ENCODE measurements at places on chromosomes 5 and 9.

DNA sequence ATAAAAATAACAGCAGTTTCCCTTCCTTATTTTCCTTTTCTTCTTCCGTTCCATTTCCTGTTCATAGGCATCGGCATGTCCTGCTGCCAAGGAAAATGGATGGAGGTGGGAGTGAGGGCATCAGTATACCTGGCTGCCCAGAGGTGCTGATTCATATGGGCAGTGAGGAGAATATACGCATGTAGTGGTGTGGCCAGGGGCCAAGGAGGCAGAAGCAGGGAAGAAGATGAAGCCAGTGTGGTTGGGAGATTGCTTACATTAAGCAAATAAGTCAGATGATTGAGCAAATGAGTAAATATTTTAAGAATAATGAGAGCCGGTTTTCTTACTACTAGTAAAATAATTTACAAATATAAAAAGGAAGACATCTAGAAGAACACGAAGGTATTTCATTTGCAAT is 344.9 kb upstream of the PAPPA start:
- no peak for DNase-seq

DNA sequence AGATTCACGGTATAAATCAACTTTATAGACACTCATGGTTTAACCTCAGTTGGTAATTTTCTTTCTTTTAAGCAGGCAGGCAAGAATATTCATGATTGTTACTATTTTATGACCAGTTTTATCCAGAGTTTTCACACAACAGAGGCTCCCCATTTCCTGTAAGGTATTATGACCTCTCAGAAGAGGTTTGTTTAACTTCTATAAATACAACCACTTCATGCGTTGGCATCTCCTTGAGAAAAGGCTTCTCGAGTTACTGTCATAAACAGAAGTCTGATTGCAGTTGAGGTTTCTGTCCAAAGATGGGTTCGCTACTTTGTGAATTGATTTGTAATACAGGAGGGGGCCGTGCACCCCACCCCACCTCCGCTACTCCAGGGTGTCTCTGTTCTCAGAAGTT is 55.3 kb downstream of the ENTREP1 start:
- no peak for DNase-seq

GRCh38 chr5:123429993-123430392 is 6.8 kb upstream of the CEP120 start:
- no peak for DNase-seq

- DNase-seq = no peak
These were observed 19.7 kb downstream of the CAMSAP1 start for GRCh38 chr9:135887585-135888050.

GRCh38 chr5:112886975-112887374 is 25.9 kb downstream of the SRP19 start:
- DNase-seq = no peak

GRCh38 chr5:175508896-175509295 is 30.5 kb downstream of the SFXN1 start:
- DNase-seq = no peak

GRCh38 chr9:89484475-89485404 is 13.2 kb downstream of the SEMA4D start:
- DNase-seq = no peak

- DNase-seq = no peak
These were observed 90.6 kb downstream of the LMX1B start for GRCh38 chr9:126704157-126704891.

GRCh38 chr5:180866985-180867384 is 5.9 kb upstream of the ZFP62 start:
- no peak for DNase-seq

GRCh38 chr5:165871291-165871690 is 2365.9 kb downstream of the MAT2B start:
- DNase-seq = no peak
